ENCODE measurements at places on chromosomes 1 and 21.

DNA sequence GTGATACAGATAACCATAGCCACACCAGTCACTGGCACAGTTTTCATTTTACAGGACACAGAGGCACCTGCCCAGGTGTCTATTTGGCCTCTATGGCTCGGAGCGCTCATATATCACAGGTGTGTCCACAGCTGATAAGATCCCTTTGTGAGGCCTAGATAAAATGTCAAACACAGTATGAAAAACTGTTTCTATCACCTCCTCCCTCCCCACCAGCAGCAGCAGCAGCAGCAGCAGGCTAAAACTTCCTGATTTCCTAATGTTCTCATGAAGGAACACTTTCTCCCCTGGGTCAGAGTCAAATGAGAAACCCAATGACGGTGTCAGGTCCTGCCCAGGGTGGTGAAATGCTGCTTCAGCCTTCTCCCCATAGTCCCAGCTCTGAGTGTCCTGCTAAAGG, 24.4 kb downstream of the ELAPOR1 start:
- no peak for DNase-seq

- no peak for DNase-seq
Observed at GRCh38 chr1:92367496-92367895, 68.6 kb downstream of the RPAP2 start.

GRCh38 chr1:6384962-6385361, 8.6 kb downstream of the ACOT7 start:
- no peak for DNase-seq

GRCh38 chr1:30955448-30956015, 47.0 kb upstream of the SDC3 start:
- no peak for DNase-seq

GRCh38 chr21:33206771-33207281, 22.9 kb upstream of the IFNAR2 start:
- DNase-seq = no peak

- no peak for DNase-seq
Observed at GRCh38 chr1:198617406-198617805, 21.4 kb upstream of the PTPRC start.

GRCh38 chr1:204408074-204408507, 3.5 kb downstream of the PPP1R15B start:
- no peak for DNase-seq

DNA sequence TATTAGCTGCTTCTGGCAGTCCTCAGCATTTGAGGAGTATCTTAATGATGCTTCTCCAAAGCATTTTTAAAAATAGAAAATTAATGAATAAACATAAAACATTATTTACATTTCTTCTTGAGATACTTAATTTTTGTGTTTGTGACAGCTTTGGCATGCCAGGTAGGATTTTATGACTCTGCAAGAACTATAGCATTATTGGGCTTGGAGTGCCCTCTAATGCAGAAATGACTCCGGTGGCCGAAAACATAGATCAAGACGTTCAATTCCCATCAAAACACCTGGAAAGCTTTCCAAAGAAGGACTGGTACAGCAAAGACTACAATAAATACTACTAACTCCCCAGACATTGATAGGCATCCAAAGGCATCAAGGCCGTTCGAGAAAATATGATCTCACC, 366.4 kb upstream of the CXADR start:
- no peak for DNase-seq

DNA sequence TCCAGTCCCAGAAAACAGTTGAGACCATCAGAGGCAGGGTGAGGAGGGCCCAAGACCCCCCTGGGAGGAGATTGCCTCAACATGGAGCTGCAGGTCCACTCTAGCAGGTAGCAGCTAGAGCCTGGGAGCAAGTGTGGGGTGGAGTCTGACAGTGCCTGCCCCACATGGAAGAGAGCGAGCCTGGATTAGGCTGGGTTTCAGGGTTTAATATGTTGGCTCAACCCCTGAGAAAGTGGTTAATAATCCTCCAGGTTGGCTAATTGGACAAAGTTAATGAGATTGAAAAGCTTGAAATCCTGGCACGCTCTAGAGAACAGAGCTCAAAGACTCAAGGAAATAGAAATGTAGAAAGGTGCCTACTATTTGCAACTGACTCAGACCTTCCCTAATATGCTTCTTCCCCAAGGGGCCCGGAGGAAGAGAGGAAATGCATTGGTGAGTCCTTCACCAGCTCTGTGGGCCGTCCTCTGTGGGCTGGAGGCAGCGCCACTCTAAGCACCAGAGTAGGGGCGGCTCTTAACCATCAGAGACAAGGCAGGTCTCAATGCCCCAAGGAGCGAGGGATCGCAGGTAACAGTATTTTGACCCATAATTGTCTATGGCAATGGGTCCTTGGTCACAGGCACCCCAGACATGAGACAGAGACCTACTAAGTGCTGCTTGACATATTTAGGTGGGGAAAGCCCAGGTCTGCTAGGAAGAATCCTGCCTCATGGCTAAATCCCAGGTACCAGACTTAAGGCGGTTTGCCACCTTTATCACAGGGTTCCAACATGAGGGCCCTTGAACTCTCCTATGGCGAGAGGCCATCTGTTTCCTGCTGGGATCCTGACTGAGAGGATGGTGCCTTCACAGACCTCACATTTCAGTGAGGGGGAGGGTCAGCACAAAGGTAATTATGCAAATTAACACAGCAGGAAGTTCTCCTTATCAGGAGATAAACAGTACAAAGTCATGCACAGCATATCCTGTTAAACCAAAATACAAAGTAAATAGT, 33.8 kb downstream of the RSPH1 start:
- peak; percentile 28 for DNase-seq

GRCh38 chr1:199859491-199859933, 168.0 kb upstream of the NR5A2 start:
- DNase-seq = no peak

Data from activated T-cell treated with anti-CD3 and anti-CD28 coated beads, Interleukin-2, amount 50 U/mL, for 24 hours (primary cell).